Stimulated activated CD8-positive, alpha-beta memory T cell treated with anti-CD3 and anti-CD28 coated beads, Interleukin-12 subunit alpha, Interleukin-12 subunit beta, amount 100 ng/mL, for 4 hours (primary cell): ENCODE measurements at places on chromosomes 13 and 19.

DNA sequence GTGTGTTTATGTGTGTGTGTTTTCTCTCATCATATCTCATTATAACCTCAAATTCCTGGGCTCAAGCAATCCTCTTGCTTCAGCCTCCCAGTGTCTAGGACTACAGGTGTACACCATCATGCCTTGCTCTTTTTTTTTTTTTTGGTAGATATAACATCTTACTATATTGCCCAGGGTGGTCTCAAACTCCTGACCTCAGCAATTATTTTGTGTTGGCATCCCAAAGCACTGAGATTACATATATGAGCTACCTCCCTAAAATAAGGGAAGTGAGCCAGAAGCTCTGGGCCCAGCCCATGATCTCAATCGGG, 448 bp upstream of the ZNF543 start:
- DNase-seq: no peak

GRCh38 chr19:452829-453228, 8.0 kb downstream of the SHC2 start:
- no peak for DNase-seq

- no peak for DNase-seq
Observed at GRCh38 chr19:16445238-16446107, 26.3 kb downstream of the EPS15L1 start.

DNA sequence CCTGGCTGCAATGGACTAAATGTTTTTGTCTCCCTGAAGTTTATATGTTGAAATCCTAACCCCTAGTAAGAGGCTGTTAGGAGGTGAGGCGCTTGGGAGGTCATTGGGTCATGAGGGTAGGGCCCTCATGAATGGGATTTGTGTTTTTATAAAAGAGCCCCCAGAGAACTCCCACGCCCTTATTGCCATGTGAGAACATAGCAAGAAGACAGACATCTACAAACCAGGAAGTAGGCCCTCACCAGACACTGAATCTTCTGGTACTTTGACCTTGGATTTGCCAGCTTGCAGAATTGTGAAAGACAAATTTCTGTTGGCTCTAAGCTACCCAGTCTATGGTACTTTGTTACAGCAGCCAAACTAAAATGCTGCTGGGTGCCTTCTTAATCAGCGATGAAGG, 96.1 kb upstream of the SPATA13 start:
- no peak for DNase-seq

GRCh38 chr13:99217461-99218110, 16.9 kb downstream of the UBAC2 start:
- DNase-seq: no peak

DNA sequence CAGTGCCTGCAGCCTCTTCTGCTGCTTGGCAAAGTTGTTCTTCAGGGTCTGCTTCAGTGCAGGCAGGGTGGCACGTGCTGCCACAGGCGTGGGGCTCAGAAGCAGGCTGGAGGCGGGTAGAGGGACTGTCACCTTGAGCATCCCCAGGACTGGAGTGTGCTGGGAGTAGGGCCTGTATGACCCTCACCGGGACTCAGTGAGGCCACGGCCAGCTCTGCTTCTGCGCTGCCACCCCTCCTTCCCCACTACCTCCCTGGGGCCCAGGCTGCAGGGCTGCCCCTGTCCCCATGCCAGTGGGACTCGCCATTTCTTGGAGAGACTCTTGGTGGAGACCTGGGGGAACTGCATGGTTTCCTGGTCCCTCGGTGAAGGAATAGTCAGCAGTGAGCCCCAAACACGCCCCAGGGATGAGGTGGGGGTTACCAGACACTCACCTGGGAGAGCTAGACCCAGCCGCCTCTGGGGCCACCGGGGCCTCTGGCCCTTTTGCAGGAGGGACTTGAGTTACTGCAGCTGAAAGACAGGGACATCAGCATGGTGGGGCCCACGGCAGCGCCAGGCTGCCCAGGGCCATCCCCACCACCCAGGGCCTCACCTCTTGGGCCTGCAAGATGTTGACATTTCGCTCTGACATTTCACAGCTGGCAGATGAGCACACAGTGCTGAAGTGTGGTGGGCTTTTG, 29.9 kb downstream of the TUBA3C start:
- DNase-seq: no peak

- DNase-seq: no peak
Observed at GRCh38 chr13:51683597-51683996, 99.3 kb downstream of the WDFY2 start.

DNA sequence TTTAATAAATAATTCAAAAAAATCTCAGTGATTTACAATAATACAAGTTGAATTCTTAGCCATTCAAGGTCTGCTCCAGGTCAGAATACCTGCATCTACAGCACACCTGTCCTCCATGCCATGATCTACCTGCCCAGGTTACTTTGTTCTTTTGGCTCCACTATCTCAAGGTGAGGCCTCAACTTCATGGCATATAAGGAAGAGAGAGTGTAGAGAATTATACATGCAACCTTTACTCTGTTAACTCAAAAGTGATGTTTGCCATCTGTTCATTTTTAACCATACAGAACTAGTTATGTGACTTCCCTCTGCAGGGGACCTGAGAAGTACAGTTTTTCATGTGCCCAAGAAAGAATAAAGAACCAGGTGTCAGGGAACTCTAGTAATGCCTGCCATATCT, 28.2 kb upstream of the MICU2 start:
- no peak for DNase-seq

DNA sequence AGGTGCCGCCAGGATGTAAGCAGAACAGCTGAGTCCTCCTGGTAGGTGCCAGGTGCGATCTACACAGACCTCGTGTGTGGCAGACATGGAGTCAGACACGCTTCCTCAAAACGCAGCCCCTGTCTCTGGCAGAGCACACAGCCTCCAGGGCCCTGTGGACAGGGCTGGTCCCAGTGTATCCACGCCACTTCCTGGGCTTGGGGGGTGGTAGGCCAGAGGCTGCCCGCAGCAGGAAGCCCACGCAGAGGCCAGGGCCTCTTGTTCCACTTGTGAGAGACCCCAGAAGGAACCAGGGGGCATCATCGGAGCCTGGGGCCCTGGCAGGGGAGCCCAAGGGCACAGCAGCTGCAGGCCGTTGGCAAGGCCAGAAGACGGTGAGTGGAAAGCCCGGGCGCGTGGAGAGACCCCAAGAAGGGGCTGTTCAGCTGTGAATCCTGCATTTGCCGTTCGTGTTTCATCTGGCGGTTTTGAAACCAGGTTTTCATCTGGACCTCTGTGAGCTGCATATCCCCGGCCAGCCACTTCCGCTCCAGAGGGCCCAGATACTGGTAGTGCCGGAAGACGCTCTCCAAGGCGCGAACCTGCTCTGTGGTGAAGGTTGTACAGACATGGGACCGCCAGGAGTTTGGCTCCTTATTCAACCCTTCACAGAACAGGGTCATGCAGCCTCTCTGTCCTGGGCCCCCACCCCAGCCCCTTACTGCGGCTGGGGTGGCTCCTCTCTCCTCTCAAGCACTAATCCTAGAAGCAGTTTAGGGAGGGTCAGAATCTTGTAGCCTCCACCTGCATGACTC, 25.1 kb upstream of the SLITRK1 start:
- DNase-seq: no peak

DNA sequence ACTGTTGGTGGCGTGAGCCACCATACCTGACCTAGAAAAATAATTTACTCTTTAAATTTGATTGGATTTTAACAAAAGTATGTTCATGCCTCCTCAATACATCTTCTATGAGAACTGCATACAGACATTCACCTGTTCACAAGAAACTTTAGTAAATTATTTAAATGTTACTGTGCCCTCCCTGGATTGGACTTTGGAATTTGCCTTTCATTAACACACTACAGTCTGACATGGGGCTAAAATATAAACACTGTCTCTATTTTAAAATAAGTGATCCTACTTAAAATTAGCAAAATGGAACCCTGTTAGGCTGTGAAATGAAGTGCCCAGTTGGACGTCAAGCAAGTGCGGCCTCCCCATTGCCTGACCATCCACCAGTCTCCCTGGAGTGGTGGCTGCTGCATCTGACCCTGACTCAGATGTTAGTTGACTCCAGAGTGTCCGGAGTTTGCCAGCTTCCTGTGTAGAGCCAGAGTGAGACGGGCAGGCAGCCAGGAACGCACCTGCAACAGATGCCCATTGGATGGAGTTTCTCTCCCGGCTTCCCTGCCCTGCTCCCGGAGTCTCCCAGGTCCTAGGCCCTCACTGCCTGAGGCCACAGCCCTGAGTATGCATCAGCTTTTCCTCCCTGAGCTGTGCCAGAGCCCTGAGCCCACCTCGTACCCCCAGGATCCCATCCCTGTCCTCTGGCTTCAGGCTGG, 45.9 kb upstream of the ATP11A start:
- no peak for DNase-seq

GRCh38 chr19:49664171-49665035, 1.3 kb downstream of the IRF3 start:
- DNase-seq: peak; percentile 79

GRCh38 chr13:77429320-77430142, 102.6 kb upstream of the MYCBP2 start:
- no peak for DNase-seq

- DNase-seq: no peak
Observed at GRCh38 chr13:99356262-99357091, 49.3 kb upstream of the GPR183 start.

- DNase-seq: no peak
Observed at GRCh38 chr13:100394005-100394695, 194.4 kb downstream of the GGACT start.

GRCh38 chr19:30487178-30487577, 115.0 kb downstream of the ZNF536 start:
- DNase-seq: no peak

DNA sequence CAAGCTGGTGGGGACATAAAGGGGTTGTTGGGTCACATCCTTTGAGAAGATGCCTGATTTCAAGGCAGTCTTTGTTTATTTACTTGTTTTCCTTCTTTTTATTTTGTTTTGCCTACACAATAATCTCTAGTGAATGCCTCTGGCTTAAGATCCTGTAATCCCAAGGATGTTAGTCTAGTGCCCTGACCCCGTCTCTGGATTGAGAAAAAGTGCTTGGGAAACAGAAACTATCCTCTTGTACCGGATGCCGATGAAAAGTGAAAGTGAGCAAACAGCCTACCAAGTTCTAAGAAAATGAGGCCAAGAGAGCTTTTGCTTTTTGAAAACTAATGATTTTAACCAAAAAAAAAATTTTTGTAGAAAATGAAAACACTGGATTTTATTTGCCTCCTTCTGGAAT, 42.1 kb upstream of the C1QTNF9 start:
- no peak for DNase-seq

DNA sequence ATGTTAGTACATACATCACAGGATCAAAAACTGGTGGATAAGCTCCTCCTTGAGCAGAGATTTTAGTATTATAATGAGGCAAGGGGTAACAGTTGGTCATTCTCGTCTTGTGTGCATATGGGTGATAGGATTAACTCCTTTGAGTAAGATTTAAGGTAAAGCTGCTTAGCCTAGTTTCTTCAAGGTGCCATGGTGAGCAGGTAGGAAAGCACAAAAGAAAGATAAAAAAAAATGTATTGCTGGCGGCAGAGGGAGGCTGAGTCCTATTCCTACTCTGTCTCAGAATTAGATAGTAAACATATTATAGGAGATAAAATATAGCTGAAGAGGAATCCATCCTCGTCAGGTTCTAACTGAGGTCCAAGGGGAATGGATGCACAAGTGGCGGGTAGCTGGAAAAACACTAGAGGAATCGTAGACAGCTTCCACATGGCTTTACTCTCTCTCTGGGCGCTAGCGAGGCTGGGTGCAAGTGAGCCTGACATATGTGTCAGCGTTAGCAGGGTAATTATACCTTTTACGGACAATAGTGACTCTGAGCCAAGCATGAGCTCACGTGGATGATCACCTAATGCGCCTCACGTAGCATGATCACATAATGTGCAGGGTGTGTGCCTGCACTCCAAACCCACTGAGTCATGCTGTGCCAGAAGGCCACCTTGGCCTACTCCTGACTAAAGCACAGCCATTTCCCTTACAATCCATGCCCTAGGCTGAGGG, 734.3 kb upstream of the MIR17HG start:
- DNase-seq: no peak

DNA sequence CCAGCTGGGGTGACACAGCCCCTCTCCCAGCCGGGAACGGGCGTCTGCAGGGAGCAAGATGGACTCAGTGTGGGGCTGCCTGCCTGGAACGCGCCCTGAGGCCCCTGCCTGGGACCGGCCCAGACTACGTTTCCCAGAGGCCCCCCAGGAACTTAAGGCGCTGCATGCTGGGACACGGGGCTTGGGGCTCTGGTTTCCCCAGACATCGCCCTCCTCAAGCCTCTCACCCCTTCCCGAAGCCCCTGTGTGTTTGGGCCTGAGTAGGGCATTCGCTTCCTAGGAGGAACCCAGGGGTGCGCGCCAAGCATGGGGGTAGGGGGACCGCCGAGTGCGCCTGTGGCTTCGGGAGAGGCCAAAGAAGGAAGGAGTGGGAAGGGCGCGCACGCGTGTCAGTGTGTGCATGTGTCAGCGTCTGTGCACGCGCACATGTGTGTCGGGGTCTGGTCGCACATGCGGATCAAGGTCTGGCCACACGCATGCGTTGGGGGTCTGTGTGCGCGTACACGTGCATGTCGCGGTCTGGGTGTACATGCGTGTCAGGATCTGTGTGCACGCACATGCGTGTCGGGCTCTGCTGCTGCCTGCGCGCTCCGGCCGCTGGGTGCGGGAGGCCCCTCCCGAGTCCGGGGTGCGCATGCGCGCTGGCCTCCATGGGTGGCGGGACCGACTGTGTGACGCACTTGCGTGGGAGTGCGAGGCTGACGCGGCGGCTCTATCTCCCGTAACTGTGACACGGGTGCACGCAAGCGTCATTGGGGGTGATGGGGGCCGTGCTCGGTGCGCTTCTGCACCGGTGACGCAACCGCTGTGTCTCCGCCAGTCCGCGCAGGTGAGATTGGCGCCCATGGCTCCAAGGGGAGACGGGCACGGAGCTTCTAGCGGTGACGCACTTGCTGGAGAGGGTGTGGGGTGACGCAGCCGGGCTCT, 16.2 kb downstream of the ZNF331 start:
- DNase-seq: peak; percentile 85

DNA sequence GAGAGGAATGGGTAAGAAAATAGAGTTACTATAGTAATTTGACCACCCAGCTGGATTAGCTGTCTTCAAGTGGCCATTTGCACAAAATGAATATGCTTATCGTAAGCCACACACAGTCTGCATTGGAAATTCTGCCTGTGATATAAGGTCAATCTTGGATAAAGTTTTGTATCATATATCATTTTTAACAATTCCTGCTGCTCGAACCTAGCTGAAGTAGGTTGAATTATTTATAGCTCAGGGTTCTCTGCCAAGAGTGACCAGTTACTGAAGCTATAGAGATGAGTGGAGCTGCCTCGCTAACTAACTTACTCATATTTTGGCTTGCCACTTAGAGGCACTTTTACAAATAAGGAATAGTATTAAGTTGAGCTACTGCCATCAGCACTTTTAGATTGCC, 220.9 kb downstream of the RGCC start:
- no peak for DNase-seq

DNA sequence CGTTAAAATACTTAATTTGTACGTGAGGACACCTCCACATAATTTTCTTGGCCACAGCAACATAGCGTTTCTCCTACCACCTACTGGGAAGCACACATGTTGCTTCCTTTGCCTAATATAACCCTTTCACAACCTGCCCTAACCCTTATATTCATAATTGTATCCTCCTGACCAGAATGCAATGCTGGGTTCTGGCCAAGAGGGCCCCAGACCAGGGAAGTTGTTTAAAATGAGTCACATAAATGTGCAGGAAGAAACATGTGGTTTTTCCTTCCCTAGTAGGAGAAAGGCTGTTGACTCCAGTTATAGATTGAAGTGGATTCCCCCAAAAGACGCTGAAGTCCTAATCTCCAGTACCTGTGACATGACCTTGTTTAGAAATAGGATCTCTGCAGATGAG, 187.3 kb downstream of the NUFIP1 start:
- no peak for DNase-seq

- DNase-seq: no peak
Observed at GRCh38 chr13:108407495-108407894, 138.0 kb downstream of the TNFSF13B start.

- no peak for DNase-seq
Observed at GRCh38 chr13:32176696-32177095, 138.5 kb downstream of the ZAR1L start.
